ENCODE measurements at places on chromosomes 5 and 9. TPM values are rescaled to one million over a fixed set of nuclear protein-coding genes. Genes with fewer than 3 reads are reported as not detected.

Gene ANKRD34B
- total RNA-seq = not detected

Gene ZER1
- 57.0 TPM for total RNA-seq

Gene FBLL1
- 0.27 TPM for total RNA-seq

Gene SPINK4
- not detected for total RNA-seq

All from heart left ventricle (tissue), 16 donors.